ENCODE measurements at places on chromosomes 7 and 10.

GRCh38 chr10:10346390-10347150 is 671.1 kb upstream of the CELF2 start:
- no peak for DNase-seq

DNA sequence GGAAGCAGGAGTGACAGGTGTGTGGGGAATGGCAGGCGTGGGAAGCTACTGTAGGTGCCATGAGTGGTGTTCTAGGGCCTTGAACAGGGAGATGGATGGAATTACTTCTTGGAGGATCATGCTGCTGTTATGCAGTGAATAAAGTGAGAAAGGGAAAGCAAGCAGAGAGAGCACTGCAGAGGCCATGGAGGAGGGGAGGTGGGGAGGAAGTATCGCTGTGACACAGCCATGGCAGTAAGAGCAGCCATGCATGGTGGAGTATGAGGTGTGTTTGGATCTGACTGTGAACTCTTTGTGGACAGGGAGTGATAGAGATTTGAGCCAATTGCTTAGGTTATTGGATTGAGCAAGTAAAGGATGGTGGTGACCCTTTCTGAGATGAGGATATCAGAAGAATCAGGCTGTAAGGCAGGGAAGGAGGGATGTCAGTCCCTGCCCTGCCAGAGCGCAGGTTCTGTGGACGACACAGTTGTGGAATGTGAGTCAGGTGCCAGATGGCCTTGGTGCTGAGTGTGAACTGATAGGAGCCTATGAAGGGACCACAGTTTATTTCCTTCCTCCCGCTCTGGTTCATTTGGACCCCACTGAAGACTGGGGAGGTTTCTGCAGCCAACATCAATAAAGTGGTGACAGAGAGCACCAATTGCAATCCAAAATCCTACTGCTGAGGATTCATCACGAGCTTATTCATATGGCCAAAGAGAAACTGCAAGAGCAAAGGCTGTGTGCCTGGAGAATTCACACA is 105.5 kb upstream of the TMEM72 start:
- DNase-seq, result no peak

DNA sequence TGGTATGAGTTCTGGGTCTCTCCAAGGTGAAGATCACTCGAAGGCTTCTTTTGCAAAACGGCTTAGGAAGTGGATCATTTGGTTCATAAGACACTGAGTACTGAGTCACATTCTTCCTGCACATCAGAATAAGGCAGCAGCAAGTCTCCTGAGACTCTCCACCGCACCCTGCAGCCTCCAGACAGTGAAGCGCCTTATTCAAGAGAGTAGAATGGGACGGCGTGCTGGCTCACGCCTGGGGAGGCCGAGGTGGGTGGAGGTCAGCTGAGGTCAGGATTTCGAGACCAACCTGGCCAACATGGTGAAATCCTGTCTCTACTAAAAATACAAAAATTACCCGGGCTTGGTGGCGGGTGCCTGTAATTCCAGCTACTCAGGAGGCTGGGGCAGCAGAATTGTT is 70.3 kb downstream of the C10orf143 start:
- DNase-seq, result no peak

GRCh38 chr10:122999347-122999746 is 9.2 kb downstream of the IKZF5 start:
- DNase-seq, result no peak

DNA sequence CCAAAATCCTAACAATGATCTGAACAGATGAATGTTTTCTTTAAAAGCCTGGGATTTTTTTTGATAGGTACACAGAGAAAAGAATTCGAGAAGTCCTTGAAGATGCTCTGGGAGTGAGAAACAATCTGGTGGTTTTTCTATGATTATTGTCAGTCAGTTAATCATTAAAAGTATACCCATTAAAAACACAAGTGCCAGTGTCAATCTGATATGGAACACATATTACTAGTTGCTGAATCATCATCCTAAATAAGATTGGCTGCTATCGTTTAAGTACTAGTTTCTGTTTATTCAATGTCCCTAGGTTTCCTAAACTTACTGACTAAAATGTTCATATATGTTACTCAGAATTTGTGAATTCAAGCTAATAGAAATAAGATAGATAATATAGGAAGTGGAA is 16.1 kb downstream of the COL28A1 start:
- DNase-seq, result no peak

DNA sequence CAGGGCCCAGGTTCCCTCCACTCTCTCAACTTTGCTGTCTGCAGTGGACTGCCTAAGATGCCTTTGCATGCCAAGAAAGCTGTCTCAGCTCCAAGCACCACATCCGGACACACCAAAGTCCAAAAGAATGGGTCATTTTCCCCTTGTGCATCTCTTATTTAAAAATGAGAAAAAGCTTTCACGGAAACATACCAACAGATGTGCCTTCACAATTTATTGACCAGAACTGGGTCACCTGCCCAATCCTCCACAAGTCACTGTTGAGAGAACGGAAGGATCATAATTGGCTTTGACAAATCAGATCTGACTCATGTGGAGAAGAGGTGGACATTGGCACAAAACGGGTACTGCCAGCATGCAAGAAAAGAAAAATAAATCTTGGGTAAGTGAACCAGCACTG is 258.3 kb downstream of the SNX13 start:
- no peak for DNase-seq

DNA sequence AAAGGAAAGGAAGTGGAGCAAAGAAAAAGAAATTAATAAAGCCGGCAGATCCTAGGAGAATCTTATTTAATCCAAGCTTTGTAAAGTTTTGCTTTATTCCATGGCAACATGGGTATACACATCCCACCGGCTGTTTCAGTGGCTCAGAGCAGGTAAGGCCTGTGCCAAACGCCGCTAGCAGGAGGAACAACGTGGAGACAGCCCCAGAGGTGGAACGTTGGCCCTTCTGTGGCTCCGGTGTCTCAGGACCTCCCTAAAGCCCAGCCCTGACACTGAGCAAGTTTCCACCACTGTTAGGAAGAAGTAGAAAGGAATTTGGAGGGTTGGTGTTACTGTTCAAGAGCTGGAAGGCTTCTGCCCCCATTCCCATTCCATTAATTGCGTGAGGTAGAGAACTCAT is 52.0 kb downstream of the EGFR start:
- DNase-seq, result no peak

GRCh38 chr10:124743191-124744101 is 732 bp downstream of the FAM53B start:
- DNase-seq, result no peak

- no peak for DNase-seq
These were observed 147.8 kb downstream of the ELAPOR2 start for GRCh38 chr7:86911659-86912058.

GRCh38 chr10:127699311-127699710 is 37.7 kb upstream of the FOXI2 start:
- DNase-seq, result no peak

GRCh38 chr10:104072786-104073185 is 12.9 kb downstream of the COL17A1 start:
- DNase-seq, result no peak

- DNase-seq, result no peak
These were observed 80.2 kb downstream of the ADCY1 start for GRCh38 chr7:45654341-45654740.

GRCh38 chr10:12888470-12888869 is 113.0 kb downstream of the CCDC3 start:
- DNase-seq, result no peak

DNA sequence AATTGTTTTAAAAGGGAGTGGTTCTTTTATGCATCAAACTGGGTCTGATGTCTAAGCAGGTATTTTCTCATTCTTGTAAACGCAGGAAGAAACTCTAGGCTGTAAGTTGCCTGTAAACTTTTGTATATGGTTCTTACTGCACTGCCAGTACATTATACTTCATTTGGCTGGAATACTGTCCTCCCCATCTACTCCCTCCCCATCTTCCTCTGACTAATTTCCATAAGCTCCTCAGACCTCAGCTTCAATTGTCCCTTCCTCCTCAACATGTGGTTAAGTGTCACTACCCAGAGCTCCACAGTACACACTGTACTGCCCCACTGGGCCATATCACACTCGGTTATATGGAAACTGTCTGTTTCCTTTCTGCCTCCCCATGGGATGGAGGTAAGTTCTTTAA is 161.4 kb upstream of the MDFIC start:
- DNase-seq, result no peak

- no peak for DNase-seq
These were observed 7.7 kb upstream of the CCDC172 start for GRCh38 chr10:116316503-116316902.

GRCh38 chr10:130751851-130752250 is 559.7 kb downstream of the TCERG1L start:
- DNase-seq, result no peak

- no peak for DNase-seq
These were observed 24.2 kb downstream of the CRTAC1 start for GRCh38 chr10:98006266-98006665.

DNA sequence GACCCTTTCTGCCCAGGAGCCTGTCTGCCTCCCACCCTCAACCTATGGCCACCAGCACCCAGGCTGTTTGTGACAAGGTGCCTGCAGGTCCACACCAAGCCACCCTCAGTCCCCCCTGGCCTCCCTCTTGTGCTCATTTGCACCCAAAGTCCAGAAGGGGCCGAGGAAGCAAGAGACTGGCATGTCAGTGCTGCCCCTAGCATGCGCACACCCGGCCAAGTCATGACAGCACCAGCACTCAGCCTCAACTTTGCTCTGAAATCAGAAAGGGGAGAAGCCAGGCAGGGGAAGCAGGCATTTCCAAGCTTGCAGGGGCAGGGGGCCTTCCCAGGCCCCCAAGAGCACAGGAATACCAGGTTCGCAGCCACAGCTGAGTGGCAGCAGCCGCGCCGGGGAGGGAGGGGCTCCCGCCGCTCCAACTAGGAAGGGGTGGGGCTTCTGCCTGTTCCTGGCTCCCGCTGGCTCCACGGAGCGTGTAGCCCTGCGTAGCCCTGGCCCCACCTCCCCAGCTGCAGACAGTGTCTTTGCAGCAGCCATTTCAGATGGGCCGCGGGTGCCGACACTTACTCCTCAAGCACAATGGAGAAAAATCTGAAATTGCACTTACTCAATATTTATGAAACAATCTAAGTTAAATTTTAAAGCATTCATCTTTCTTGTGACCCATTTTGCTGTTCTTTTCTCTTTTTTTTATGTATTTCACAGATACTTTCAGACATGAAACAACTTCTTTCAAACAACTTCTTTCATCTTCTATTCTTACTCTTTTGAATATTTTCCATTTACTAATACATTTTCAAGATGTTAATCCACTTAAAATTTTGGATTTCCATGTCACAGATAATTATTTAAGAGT is 54.9 kb upstream of the ABCB5 start:
- no peak for DNase-seq

- no peak for DNase-seq
These were observed 104.7 kb downstream of the EVX1 start for GRCh38 chr7:27347276-27347640.

GRCh38 chr10:103845972-103846371 is 9.4 kb downstream of the SH3PXD2A start:
- DNase-seq, result peak; percentile 36

GRCh38 chr10:119455609-119456434 is 86.7 kb downstream of the RGS10 start:
- DNase-seq, result no peak

DNA sequence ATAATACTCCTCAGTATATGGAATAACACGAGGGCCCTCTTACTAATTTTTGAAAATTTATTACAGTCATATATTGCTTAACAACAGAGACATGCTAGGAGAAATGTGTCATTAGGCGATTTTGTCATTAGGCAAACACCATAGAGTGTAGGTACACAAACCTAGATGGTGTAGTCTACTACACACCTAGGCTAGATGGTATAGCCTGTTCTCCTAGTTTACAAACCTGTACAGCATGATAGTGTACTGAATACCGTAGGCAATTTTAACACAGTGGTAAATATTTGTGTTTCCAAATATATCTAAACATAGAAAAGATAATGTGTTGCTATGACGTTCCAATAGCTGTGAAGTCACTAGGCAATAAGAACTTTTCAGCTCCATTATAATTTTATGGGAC is 12.8 kb downstream of the OR2F1 start:
- DNase-seq, result no peak

DNA sequence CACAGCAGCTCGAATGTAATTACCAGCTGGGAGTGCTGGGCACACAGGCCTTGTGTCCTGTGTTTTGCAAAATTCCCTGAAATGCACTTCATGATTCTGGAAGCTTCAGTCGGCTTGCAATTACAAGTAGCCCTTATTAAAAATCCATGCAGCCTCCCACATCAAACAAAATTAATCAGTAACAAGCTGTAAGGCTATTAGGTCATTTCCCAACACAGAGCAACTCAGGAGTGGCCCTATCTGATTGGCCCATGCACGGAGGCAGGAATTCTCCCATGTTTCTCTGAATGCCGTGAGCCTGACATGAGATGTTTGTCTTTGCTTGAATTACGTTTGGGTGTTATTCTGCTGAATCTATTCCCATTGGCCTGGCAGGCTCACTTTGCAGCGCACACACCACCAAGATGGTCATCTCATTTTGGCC is 36.9 kb downstream of the FOXL3 start:
- DNase-seq, result no peak

GRCh38 chr7:135840591-135840990 is 92.0 kb upstream of the FAM180A start:
- DNase-seq, result no peak

DNA sequence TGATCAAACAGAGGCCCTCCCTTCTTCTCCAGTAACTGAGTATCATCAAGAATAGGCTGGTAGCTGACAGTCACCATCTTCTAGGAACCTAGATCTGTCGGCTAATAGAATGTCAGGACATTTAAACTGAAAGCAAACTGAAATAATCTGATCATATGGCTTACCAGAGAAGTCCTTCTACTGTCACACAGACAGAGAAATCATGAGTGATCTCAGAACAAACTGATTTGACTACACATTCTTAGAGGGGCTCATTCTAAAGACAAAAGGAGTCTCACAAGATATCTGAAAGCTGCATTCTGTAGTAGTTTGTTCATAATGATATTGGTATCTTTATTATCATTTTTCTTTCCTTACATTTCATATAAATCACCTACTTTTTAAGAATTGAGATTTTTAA is 130.9 kb upstream of the ADCY1 start:
- no peak for DNase-seq

GRCh38 chr10:32905466-32905865 is 52.6 kb downstream of the ITGB1 start:
- DNase-seq, result no peak

GRCh38 chr7:20330239-20330927 is at the start of gene ITGB8:
Gene ITGB8, plus strand, starts transcription at chr7:20330900. Its CDS starts 907 bp downstream, at chr7:20331807.
- DNase-seq, result peak; percentile 88

- DNase-seq, result no peak
These were observed 59.9 kb downstream of the HIBADH start for GRCh38 chr7:27602766-27603165.

GRCh38 chr10:72170263-72170662 is 45.5 kb upstream of the ANAPC16 start:
- DNase-seq, result no peak

DNA sequence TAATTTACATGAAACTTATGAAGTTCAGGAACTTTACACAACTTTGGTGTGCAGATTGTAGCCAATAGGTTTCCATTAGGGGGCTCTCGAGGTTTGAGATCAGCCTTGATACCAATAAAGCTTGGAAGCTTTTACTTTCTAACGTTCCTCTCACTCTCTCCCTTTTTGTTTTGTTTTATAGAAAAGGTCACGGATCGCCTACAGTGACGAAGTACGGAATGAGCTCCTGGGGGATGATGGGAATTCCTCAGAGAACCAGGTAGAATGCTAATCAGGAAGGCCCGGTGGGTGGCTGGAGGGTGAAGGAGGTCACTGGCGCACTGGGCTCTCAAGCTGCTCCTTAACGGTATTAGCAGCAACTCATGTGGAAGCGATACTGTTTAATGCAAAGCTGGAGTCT is 79.9 kb downstream of the VTI1A start:
- DNase-seq, result no peak
